Trophoblast cell (in vitro differentiated cells and primary cell): ENCODE measurements at places on chromosomes 1 and 21.

- no peaks in the 10 kb centered on the region for H3K36me3 ChIP-seq
- no peaks in the 10 kb centered on the region for H3K4me1 ChIP-seq
- H3K27ac ChIP-seq, result no peak overlapping the region
- no peak overlapping the region for H3K4me3 ChIP-seq
- no peak for DNase-seq
These were observed 22.7 kb upstream of the SYT6 start for GRCh38 chr1:114176366-114176765.

GRCh38 chr1:183871142-183871541, 66.2 kb downstream of the RGL1 start:
- H3K4me1 ChIP-seq, result peaks cover 5% of the 10 kb centered on the region
- H3K27ac ChIP-seq, result no peak overlapping the region
- no peak for DNase-seq
- H3K27me3 ChIP-seq, result no peaks in the 10 kb centered on the region

GRCh38 chr1:30681782-30682181, 41.6 kb downstream of the MATN1 start:
- H3K4me1 ChIP-seq, result peaks cover 8% of the 10 kb centered on the region
- H3K36me3 ChIP-seq, result no peaks in the 10 kb centered on the region
- no peak for DNase-seq
- no peak overlapping the region for H3K4me3 ChIP-seq
- H3K27ac ChIP-seq, result no peak overlapping the region

- H3K36me3 ChIP-seq, result no peaks in the 10 kb centered on the region
- H3K4me1 ChIP-seq, result no peaks in the 10 kb centered on the region
- H3K4me3 ChIP-seq, result no peak overlapping the region
These were observed 34.2 kb upstream of the PBX1 start for GRCh38 chr1:164524810-164525209.

- no peak overlapping the region for H3K4me3 ChIP-seq
- no peaks in the 10 kb centered on the region for H3K27me3 ChIP-seq
- H3K27ac ChIP-seq, result no peak overlapping the region
- H3K4me1 ChIP-seq, result no peaks in the 10 kb centered on the region
These were observed 209.9 kb downstream of the FAF1 start for GRCh38 chr1:50750021-50750619.

DNA sequence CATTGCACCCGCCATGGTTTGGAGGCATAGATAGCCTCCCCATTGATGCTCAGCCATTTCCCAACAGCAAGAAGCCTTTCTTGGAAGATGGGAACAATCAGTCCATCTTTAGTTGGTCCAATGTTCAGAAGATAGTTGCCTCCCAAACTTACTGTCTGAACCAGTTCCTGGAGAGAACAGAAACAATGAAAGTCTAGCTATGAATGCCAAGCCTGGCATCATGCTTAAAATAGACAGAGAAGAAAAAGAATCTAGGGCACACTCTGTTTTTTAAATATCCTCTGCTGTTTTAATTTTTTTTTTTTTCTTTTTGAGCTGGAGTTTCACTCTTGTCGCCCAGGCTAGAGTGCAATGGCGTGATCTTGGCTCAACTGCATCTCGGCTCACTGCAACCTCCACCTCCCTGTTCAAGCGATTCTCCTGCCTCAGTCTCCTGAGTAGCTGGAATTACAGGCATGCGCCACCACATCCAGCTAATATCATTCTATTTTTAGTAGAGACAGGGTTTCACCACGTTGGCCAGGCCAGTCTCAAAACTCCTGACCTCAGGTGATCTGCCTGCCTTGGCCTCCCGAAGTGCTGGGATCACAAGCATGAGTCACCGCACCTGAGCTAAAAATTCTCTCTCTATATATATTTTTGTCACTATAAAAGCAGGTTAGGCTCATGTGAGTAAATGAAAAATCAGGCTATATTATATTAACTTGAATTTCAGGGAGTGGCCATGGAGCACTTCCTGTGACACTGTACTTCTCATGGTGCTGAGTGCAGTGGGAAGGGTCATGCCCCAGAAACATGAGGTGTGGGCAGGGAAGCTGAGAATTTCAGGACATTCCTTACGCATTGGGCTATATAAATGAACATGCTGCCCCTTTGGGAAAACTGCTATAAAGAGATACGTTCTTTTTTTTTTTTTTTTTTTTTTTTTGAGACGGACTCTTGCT, 19.1 kb downstream of the FUCA1 start:
- H3K27ac ChIP-seq, result no peak overlapping the region
- H3K4me1 ChIP-seq, result no peaks in the 10 kb centered on the region
- no peaks in the 10 kb centered on the region for H3K36me3 ChIP-seq
- H3K4me3 ChIP-seq, result no peak overlapping the region
- DNase-seq, result no peak
- no peaks in the 10 kb centered on the region for H3K27me3 ChIP-seq
